ENCODE measurements at places on chromosomes 13 and 19.

GRCh38 chr13:53191091-53191490 lies 162.5 kb downstream of the OLFM4 start:
- no peak for DNase-seq

DNA sequence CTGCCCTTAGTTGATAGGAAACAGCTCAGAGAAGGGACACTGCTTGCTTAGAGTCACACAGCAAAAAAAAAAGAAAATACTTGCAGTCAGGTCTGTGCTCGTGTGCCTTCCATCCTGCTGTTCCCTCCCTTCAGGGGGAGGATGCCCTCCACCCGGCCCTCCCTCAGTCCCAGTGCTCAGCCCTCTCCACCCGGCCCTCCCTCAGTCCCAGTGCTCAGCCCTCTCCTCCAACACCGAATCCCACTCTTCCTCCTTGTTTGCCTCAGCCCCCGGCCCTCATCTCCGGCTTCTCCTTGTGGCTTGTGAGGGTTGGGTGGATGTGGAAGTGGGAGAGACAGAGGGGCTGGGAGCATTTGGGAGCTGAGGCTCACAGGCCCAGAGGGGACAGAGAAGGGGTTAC lies 5.8 kb downstream of the TFPT start:
- no peak for DNase-seq

- DNase-seq, result no peak
Observed at GRCh38 chr13:76326343-76326742, 559.9 kb downstream of the KCTD12 start.

DNA sequence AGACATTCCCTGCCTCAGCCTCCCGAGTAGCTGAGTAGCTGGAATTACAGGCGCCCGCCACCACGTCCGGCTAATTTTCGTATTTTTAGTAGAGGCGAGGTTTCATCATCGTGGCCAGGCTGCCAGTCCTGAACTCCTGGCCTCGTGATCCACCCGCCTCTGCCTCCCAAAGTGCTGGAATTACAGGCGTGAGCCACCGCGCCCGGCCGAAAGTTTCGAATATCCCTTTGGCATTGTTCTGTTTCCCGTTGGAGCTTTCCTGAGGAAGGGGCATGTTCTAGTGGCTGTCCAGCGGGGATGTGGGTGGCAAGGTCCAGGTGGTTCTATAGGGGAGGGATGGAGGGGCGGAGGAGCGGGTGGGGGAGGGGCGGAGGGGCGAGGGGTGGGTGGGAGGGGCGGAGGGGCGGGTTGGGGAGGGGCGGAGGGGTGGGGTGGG lies 2.1 kb upstream of the BSG start:
- no peak for DNase-seq

- DNase-seq, result no peak
Observed at GRCh38 chr13:108996430-108996829, 367.0 kb downstream of the MYO16 start.
